NCI-H226 (cell line): ENCODE measurements at places on chromosomes 4 and X.

DNA sequence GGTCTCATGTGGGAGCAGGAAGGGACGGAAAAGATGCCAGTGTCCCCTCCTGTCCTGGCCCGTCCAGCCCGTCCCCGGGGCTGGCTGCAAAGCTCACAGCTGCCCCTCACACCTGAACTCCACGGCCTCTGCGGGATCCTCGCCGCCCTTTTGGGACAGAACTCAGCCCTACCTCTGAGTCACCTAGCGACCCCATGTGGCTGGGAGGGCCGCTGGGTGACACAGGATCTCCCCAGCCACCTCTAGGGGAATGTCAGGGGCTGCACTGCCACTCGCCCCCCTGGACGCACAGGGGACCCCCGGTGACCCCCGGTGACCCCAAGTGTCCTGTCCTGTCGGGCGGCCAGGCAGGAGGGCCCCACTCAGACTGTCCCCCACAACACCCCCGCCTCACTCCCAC, 748 bp downstream of the FAM9B start:
- no peak for DNase-seq

DNA sequence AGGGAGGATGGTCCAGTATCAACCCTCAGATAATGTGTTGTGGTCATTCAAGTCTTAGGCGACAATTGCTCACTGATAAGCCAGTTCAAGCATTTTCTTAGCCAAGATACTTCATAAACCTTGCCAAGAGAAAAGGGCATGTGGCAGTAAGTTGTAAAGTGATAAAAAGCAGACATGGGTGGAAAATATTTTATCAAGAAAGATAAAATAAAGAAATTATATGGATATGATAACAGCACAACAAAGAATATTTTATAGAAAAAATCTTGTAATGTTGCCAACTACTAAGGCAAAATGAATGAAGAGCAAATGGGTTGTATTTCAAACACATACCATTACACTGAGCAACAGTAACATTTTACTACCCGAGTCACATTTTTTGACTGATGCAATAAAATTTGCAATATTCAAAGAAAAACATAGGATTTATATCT, 217.4 kb upstream of the PITX2 start:
- DNase-seq = peak; percentile 59

DNA sequence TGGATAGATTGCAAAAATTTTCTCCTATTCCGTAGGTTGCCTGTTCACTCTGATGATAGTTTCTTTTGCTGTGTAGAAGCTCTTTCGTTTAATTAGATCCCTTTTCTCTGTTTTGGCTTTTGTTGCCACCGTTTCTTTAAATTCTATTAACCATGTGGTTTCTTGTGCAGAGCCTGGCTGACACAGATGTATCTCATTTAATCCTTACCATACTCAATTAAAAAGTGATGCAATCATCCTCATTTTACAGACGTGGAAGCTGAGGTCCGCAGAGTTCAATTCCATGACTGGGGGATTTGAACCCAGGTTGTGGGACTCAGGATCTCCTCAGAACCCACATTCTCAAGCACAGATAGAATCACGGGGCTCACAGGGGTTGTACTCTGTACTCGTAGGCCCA, 66.7 kb downstream of the SORCS2 start:
- DNase-seq = no peak

- DNase-seq = no peak
Observed at GRCh38 chr4:89839558-89839957, 2.6 kb upstream of the SNCA start.

GRCh38 chr4:25621027-25621930, 34.4 kb upstream of the SLC34A2 start:
- no peak for DNase-seq

- no peak for DNase-seq
Observed at GRCh38 chrX:49060914-49061313, 2.1 kb downstream of the CCDC120 start.

DNA sequence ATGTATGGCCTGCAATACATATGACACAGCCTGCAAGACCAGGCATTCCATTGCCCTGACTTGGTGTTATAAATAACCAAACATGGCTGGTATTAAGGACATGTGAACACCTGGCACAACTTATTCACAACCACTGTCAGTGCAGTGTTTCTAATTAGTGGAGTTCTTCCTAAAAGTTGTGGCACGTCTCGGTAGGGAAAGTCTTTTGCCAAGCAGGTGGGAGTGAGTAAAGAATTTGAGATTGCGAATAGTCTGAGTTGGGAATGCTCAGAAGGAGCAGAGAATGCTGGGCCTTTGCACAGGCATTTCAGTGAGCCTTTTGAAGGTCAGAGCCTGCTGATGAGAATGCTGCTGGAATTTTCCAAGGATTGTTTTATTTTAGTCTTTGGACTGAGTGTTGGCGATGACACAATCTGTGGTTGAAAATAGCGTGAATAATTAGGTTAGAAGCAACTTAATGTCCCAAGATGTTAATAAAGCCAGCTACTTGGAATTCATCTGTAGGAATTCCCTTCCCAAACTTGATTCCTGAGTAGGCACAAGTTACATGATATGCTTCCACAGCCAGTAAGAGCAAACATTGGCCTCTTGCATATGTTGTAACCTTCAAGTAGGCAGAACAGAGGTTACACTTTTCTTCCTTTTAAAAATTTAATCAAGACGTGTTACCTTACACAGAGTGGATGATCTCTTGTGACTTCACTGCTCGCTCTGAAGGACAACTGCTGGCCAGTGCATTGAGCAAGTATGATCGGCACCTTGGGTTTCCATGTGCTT, 83.6 kb upstream of the PGRMC2 start:
- no peak for DNase-seq

- DNase-seq = no peak
Observed at GRCh38 chr4:103098341-103098740, 1.3 kb downstream of the BDH2 start.

- no peak for DNase-seq
Observed at GRCh38 chr4:123477711-123478209, 81.2 kb downstream of the SPRY1 start.

DNA sequence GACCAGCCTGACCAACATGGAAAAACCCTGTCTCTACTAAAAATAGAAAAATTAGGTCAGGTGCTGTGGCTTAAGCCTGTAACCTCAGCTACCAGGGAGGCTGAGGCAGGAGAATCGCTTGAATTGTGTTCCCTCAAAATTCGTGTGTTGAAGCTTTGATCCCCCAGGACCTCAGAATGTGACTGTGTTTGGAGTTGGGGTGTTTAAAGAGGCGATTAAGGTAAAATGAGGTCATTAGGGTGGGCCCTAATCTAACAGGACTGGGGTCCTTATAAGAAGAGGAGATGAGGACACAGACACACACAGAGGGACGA, 23.6 kb downstream of the SLC25A6 start:
- no peak for DNase-seq

DNA sequence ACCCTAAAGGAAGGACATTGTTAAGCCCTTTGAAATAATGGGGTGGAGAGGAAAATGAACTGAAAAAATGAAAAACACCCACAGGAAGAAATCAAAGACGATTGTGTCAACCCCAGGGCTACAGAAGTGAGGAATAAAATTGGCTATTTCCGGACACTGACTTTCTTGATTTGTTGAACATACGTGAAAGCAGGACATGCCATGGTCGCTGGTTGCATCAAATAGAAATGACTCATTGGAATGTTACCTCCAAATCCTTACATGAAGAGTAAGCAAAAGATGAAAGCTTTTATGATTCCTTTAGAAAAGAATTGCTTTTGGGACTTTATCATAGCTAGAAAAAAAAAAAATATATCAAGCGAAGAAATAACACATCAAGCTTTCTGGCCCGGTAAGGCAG, 75.3 kb downstream of the DCUN1D4 start:
- DNase-seq = no peak

- DNase-seq = no peak
Observed at GRCh38 chr4:54400188-54400587, 171.1 kb downstream of the PDGFRA start.

DNA sequence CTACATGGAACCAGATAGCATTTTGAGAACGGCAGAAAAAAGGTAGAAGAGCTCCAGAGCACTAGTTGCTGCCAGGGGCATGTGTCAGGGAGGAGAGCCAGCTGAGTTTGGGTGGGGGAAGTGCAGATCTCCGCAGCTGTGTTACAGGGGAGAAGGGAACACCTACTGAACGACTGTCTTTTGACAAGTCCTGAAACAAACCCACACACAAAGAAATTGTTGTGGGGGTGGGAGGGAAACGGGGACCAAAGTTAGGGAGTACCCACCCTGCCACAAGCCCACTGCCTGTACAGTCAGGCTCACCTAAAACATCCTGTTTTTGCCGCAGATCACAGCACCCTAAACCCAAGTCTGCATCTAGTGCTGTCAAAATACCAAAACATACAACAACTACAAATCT, 55.5 kb downstream of the LEF1 start:
- DNase-seq = no peak

GRCh38 chr4:119598521-119598920, 30.1 kb downstream of the PDE5A start:
- DNase-seq = no peak

DNA sequence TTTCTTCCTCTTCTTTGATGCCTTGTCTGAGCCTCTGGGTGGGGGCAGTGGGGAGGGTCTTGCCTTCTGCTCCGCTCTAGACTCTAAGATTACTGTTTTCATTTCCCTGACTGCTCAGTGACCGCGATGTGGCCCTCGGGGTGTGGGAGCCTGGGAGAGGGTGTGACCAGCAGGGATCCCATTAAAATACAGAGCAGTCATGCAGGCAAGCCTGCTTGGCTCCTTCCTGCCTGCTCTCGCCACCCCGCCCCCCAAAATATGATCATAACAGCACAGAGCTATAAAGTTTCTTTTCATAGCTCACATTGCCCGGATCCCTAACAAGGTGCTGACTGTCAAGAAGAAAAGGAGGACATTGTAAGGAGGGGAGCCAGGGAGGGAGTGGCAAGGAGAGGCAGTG, 332.9 kb downstream of the RAB28 start:
- no peak for DNase-seq

- DNase-seq = peak; percentile 39
Observed at GRCh38 chrX:78024349-78025059, 55.1 kb upstream of the PGAM4 start.

DNA sequence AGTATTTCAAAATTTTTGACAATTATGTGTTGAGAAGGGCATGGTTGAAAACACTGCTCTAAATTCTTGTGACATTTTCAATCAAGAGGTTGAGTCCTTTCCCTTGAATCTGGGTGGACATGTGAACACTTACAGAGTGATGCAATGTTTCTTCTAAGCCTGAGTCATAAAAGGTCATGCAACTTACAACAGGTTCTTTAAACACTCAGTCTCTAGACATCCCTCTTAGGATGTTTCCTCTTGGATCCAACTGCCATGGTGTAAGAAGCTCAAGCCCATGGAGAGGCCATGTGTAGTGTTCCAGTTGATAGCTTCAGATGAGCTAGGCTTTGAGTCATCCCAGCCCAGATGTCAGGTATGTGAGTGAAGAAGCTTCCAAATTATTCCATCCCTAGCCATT, 232.2 kb upstream of the MAOA start:
- peak; percentile 2 for DNase-seq

- DNase-seq = no peak
Observed at GRCh38 chr4:140372751-140373327, 607 bp upstream of the SCOC start.

- DNase-seq = no peak
Observed at GRCh38 chrX:101028562-101028961, 23.3 kb downstream of the TRMT2B start.

DNA sequence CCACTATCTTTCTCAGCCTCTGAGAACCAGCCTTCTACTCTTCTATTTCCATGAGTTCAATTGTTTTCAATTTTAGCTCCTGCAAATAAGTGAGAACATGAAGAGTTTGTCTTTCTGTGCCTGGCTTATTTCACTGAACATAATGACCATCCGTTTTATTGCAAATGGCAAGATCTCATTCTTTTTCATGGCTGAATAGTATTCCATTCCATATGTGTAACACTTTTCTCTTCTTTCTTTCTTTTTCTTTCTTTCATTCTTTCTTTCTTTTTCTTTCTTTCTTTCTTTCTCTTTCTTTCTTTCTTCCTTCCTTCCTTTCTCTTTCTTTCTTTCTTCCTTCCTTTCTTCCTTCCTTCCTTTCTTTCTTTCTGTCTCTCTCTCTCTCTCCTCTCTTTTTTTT, 228.7 kb downstream of the SHOX start:
- no peak for DNase-seq

- no peak for DNase-seq
Observed at GRCh38 chrX:41471786-41472185, 24.6 kb downstream of the NYX start.

- DNase-seq = peak; percentile 22
Observed at GRCh38 chr4:96295143-96295741, 455.3 kb downstream of the PDHA2 start.

DNA sequence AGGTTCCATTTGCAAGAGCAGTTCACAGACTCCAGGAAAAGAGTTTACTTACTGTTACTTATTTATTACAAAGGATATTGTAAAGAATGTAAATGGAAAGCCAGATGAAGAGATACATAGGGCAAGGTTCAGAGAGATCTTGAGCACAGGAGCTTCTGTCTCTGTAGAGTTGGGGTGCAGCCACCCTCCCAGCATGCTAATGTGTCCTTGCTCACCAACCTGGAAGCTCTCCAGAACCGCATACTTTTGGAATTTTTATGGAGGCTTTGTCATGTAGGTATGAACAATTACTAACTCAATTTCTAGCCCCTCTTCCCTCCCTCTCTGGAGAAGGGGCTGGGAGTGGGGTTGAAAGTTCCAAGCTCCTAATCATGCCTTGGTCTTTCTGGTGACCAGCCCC, 857.2 kb downstream of the RPA4 start:
- DNase-seq = no peak

DNA sequence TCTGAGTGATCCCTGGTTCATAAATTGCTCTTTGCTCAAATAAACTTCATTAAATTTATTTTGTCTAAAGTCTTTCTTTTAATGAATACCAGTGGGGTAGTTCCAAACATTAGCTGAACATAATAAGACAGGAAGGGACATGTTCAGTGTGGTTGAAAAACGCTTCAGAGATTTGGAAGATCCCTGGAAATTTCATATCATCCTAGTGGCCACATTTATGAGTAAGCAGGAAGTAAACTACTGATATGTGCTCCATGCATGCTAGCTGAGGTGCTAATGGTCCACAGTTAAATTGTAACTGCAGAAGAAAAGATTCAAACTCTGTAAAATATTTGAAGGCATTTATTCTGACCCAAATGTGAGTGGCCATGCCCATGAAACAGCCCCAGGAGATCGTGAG, 1328.7 kb downstream of the ADGRL3 start:
- peak; percentile 34 for DNase-seq

- peak; percentile 2 for DNase-seq
Observed at GRCh38 chr4:174217273-174218126, 66.0 kb downstream of the FBXO8 start.

GRCh38 chr4:77023920-77024319, 51.9 kb downstream of the CCNI start:
- DNase-seq = no peak
